ENCODE measurements at places on chromosomes 5 and 9.

GRCh38 chr5:1772634-1773033, 27.0 kb downstream of the MRPL36 start:
- no peak for DNase-seq

DNA sequence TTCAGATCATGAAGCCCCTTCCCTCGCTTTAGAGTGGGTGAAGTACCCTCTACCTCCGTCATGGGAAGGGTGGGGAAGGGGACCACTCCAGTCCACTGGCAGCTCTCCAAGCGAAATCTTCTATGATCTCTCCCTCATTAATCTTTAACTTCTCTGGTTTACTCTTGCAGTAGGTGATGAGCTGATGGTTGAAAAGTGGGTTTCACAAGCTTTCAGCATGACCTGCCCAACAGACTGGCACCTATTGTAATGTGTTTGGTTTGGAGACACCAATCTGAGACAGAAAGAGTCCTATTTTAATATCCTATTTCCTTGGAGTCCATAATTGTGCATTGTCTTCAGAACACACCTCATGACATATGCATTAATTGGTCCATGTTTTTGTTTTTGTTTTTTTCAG, 70.8 kb upstream of the TGFBR1 start:
- DNase-seq, result no peak

GRCh38 chr9:95224376-95225019, 93.0 kb downstream of the FANCC start:
- no peak for DNase-seq

DNA sequence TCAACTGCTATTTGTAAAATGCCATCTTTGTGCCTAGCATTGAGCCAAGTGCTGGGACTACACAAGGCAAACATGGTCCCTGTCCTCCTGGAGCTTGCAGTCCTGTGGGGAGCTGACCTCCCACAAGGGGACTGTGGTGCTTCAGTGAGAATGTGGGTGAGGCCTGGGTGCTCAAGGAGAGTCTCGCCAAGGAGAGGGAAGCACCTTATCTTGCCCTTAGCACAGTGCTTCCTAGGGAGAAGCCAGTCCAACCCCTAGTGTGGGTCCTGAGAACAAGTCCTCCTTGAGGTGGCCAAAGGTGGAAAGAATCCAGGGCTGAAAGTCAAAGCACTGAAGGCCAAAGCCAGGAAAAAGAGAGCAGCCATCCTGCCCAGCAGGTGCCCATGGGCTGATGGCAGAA, 31.1 kb upstream of the MVB12B start:
- no peak for DNase-seq

GRCh38 chr5:167294882-167295680, 996.4 kb upstream of the WWC1 start:
- peak; percentile 54 for DNase-seq

- no peak for DNase-seq
These were observed 118.3 kb downstream of the DRD1 start for GRCh38 chr5:175325681-175326080.

GRCh38 chr5:127958421-127959011, 125.0 kb upstream of the SLC12A2 start:
- peak; percentile 36 for DNase-seq

- peak; percentile 21 for DNase-seq
These were observed 22.8 kb downstream of the SMIM3 start for GRCh38 chr5:150801117-150801927.

- no peak for DNase-seq
These were observed 110.9 kb upstream of the LPAR1 start for GRCh38 chr9:111149018-111149759.

DNA sequence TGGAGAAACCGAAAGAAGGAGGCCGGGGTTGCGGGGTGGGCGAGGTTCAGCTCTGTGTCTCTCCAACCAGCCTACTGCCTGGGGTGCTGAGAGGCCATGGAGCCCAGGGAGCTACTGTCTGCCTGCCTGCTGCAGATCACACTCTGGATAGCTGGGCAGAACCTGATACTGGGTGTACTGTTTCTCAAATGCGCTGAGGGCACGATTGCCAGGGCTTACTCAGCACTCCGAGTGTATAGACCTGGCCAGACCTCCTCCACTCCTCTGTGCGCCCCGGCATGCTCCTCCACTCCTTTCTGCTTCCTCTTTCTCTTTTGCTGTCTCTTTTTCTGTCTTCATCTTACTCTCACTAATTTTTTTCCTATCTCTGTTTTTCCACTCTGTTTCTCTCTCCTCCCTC, 215.1 kb downstream of the PAPPA start:
- DNase-seq, result no peak

DNA sequence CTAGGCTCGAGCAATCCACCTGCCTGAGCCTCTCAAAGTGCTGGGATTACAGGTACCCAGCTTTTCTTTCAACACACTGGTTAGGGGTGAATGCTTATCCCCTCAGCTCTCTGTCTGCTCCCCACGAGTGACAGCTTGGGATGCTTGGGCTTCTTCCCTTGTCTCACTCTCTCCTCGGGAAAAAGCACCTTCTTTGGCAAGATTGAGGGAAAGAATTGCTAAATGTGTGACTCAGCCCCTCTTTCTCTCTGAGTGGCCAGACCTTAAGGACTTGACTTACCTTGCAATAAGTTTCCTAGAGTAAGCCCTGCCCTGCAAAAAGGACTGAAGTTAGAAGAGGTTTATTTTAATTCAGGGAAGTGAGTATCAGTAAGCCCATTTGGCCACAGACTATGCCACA, 68.1 kb upstream of the ERBIN start:
- no peak for DNase-seq

GRCh38 chr5:156147944-156148285, 179.0 kb upstream of the SGCD start:
- no peak for DNase-seq

DNA sequence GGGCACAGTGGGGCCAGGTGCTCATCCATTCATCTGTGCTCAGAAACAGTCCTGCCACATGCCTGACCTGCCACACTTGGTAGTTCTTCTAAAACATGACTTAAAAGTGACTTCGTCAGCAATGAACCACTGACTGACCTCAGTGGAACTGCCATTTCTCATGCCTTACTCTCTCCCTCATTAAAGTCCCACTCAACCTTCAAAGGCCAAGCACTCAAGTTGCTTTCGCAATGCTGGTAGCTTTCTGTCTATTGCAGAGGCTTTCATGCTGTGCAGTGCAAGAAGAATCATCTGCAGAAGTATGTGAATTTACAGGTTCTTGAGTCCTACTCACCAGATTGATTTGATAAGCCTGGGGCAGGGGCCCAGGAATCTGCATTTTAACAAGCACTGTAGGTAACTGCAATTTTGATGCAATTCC, 23.9 kb downstream of the B4GALT1 start:
- peak; percentile 7 for DNase-seq

- DNase-seq, result peak; percentile 26
These were observed 2.1 kb upstream of the OGN start for GRCh38 chr9:92406477-92406876.

GRCh38 chr5:102628441-102629175, 126.5 kb upstream of the PAM start:
- no peak for DNase-seq

DNA sequence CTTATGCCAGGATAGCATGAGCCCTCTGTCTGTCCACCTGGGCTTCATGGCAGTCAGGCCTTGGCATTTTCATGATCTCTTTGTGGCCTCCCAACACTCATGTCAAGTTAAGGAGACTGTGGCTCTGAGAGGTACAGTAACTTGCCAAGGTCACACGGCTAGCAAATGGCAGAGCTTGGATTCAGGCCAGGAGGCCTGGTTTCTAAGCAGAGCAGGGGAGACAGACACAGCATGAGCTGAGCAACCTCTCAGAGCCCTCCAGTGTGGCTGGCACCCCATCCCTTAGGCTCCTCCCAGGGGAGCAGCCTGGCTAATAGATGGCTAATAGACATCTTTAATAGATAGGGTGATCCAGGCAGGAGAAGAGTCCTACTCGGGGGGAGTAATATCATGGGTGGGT, 4.1 kb downstream of the SYNPO start:
- no peak for DNase-seq

DNA sequence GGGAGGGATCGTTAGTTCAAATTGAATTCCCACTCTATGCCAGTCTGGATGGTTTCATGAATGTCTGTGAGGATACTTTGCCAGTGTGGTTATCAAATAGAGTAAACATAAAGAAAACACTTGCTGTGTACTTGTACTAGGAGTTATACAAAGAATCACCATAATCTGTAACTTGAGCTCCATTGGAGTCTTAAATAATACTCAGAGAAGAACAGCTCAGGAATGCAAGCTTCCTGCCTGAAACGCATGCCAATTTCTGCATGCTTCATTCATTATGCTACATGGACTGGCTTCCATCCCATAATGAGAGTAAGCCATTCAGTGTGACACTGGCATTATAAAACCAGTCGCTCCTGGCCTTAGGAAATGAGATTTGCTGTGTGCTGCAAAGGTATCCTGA, 351.4 kb downstream of the SEMA5A start:
- no peak for DNase-seq

GRCh38 chr9:4167728-4168127, 132.1 kb downstream of the GLIS3 start:
- no peak for DNase-seq

- no peak for DNase-seq
These were observed 802.8 kb downstream of the NR2F1-AS1 start for GRCh38 chr5:92778261-92778660.

GRCh38 chr5:72018143-72018803, 89.0 kb upstream of the MAP1B start:
- DNase-seq, result peak; percentile 71

DNA sequence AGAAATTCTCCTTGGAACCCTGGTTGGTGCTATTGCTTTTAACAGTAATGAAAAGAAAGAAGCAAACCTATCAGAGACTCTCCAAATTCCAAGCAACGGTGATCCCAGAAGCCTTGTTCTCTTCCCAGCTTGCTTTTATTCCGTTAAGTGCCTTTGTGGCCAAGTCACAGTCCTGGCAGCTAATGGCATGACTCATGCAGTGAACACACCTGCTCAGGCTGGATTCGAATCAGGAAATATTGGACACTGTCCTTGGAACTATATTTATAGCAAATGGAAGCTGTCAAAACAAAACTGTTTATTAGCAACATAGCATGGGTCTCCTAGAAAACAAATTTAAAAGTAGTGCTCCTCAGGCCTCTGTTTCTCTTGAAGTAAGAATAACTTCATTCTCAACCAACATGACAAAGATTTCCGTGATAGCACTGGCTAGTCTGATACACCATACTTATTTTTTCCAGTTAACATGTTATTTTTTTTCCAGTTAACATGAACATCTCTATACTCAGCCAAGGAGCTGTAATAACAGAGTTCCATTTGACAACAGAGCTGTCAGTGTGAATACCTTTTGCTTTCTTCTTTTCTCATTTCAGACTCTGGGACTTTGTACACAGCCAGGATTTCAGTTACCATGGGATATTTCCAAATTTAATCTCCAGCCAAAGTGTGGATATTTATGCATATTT, 502.4 kb downstream of the GADD45G start:
- peak; percentile 36 for DNase-seq

DNA sequence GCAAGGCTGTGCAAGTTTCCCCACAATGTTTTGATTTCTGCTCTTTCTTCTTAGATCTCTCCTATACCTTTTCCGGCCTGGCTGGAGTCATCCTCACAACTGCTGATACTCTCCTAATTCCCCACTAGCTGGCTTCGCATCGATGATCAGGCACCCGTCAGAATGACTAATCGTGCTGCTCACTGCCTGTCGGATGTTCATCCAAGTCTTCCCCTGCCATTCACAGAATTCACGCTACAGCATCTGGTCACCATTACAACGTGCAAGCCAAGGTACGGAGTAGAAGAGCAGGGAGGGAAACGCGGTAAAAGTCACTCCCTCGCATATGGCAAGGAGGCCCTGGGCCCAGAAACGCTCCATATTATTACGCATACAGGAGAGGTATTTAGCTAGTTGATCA, 35.1 kb downstream of the CDH10 start:
- no peak for DNase-seq

GRCh38 chr5:16104961-16105360, 74.6 kb downstream of the MARCHF11 start:
- DNase-seq, result no peak

- no peak for DNase-seq
These were observed 76.2 kb downstream of the STK10 start for GRCh38 chr5:172111852-172112225.

GRCh38 chr9:117745598-117745997, 41.4 kb downstream of the TLR4 start:
- no peak for DNase-seq

DNA sequence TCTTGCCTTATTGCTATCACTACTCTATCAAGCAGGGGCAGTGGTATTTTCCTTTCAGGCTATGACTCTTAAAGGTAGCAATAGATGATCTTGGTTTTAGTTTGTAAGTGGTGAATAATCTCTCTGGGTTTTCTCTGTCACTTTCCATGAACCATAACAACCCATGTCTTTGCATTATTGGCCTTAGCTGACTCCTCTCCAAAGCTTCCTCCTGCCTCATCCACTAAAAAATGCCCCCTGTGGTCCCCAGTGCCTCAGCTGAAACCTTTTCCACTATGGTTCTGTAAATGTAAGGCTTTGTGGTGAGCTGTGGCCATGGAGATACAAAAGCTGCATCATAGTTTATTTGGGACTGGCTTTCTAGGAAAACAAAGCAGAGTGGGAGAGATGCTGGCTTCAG, 128.8 kb downstream of the GPBP1 start:
- no peak for DNase-seq

- no peak for DNase-seq
These were observed 367.1 kb downstream of the CSNK1G3 start for GRCh38 chr5:123879071-123879470.

DNA sequence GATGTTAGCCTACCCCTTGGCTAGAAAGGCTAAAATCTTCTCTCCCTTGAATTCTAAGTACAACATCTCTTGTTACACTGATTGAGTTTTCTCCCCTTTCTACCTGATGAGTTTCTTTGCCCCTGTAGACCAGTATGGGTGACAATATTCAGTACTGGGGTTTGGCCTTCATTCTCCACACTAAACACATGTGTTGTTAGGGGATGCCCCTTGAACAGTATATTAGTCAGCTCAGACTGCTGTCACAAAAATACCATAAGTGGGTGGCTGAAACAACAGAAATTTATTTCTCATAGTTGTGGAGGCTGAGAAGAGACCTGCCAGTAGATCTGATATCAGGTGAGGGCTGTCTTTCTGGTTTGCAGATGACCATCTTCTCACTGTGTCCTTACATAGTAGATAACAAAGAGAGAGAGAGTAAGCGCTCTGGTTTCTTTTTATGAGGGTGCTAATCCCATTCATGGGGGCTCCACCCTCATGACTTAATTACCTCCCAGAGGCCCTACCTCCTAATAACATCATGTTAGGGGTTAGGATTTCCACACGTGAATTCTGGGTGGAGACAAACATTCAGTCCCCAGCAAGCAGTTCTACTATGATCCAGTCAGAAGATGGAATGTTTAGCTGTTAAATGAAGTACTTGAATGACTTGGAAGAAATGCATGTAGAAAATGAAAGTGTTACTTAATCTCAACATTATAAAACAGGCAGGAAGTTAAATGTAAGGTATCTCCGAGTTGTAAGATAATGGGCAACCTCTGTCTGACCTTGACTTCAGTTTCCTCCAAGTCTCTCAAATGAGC, 17.5 kb downstream of the VLDLR start:
- no peak for DNase-seq

Measured in transverse colon (tissue), 4 donors.